ENCODE measurements at places on chromosomes 2 and 18.

DNA sequence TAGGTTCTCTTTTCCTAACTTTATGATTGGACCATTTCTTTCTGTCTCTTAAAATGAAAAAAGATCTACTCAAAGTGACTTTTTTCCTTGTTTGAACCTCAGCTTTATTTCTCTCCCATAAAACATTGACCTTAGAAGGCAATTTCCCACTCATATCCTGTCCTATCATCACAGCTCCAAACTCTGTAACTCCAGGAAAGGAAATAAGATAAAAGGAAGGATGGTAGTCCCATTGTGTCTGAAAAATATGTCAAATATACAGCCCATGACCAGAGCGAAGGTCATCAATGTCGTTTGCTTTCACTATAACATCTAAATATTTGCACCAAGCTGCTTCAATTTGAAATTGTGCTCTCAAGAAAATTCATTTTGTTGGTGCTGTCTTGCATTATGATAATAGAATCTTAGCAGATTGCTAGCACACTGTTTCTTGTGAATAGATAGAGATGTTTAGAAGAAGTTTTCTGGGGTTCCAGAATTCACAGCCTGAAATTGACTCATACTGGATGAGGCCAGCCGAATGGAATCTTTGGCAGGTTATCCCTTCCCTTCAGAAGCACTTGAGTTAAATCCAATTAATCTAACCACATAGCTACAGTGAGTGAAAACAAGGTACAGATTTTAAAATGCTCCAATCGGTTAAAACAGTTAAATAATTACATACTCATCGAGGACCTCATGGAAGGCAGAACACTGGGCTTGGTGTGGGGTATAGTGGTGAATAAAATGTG lies 95.1 kb downstream of the CRIM1 start:
- DNase-seq = no peak

GRCh38 chr2:112615051-112615450 lies 30.6 kb downstream of the CHCHD5 start:
- no peak for DNase-seq

- DNase-seq = no peak
These were observed 114.9 kb upstream of the SYT4 start for GRCh38 chr18:43392168-43392567.

- no peak for DNase-seq
These were observed 65.1 kb downstream of the MAP4K4 start for GRCh38 chr2:101762451-101763171.

DNA sequence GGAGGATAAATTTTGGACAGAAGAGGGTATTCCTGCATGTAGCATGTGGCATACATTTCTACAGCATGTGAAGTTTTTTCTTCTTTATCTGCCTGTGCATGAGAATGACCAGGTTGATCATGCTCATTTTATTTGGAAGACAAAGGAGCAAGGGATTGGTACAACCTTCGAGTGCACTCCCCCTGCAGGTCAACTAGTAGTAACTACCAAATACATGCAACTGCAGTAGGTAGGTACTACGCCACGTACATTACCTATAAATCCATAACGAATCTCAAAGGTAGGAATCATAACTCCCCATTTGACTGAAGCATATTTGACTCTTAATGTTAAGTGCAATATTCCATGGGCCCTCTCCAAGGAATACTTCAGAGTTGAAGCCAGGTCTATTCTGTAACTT lies 763.9 kb downstream of the TSN start:
- no peak for DNase-seq

DNA sequence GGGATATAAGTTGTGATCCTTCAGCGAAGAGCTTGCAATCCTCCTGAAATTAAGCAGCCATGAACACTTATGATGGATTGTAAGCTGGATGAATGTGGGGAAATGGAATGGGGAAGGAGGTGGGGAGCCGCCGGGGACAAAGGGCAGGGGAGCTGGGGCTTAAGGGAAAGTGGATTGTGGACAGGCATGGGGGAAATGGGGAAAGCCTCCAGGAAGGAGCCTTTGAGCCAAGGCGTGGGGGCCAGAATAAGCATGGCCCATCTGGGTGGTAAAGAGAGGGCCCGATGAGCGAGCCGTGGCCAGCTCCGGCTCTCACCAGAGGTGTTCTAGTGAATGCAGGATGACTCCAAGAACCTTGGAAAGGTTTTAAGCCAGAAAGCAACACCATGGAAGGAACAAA lies 124.0 kb downstream of the SMAD7 start:
- no peak for DNase-seq

GRCh38 chr2:104790100-104790811 lies 63.7 kb upstream of the POU3F3 start:
- no peak for DNase-seq

- peak; percentile 14 for DNase-seq
These were observed 726.0 kb upstream of the RAB6C start for GRCh38 chr2:129253461-129253812.

GRCh38 chr2:241499146-241499965 lies 9.0 kb downstream of the STK25 start:
- no peak for DNase-seq

DNA sequence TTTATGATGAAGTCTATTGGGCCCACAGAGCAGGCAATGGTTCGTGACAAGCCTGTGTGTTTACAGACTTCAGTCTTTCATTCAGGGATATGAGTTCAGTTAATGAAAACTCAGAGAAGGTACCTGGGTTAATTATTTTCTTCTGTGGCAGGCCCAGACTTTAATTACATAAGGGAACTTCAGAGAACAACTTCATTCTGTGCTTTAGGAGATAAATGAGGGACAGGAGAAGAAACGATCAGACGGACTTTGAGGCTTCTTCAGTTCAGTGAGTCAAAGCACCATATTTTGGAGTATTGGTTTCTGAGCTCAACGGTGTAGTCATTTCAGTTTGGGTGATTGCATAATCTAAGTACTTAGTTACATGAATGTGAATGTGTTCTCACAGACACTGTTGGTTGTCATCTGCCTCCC lies 203.0 kb upstream of the KCNJ3 start:
- no peak for DNase-seq

- DNase-seq = no peak
These were observed 37.5 kb downstream of the VPS54 start for GRCh38 chr2:63981702-63982103.

GRCh38 chr2:17544256-17544655 lies 3.8 kb downstream of the VSNL1 start:
- DNase-seq = no peak

DNA sequence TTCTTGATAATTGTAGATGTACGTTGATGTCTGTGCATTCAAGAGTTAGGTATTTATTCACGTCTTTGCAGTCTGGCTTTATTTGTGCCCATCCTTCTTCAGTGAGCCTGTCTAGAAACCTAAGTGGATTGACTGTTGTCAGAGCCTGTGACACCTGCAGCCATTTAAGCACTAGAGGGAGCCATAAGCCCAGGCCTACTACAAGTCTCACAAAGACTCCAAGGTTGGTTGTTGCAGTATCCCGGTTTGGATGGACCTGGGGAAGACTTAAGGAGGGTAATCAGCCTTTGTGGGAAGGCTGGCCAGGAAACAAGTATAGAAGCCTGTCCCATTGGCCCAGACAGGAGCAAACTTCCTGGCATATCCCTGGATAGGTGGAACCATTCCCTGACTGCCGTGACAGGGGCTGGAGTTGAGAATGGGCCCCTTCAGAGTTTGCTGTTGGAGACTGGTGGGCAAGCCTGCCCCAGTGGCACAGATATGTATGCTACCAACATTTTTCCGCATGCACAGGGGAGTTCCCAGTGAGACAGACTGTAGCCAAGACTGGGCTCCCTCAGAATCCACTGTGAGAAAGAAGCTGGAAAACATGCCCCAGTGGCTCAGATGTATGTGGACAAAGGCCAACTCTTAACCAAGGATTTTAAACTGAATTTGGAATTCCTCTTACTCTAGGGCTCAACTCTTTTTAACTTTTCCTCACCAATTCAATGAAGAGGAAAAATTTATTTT lies 9.3 kb upstream of the LRRC30 start:
- DNase-seq = peak; percentile 1

GRCh38 chr2:191512874-191513273 lies 165.1 kb upstream of the NABP1 start:
- DNase-seq = no peak

DNA sequence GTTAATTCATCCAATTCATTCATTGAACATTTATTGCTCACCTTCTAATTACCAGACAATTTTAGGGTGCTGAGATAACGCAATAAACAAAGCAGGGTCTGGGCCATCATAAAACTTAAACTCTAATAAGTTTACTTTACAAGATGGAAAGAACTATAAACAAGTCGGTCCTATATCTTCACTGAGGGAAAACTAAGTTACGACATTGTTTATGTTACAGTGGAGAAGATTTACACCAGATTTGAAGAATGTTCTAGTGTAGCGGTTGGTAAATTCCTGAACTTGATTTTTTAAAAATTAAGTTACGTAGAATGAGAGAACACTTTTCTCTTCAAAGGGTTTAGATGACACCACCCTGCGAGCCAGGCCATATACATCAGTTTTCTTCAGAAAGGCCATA lies 20.7 kb upstream of the FRZB start:
- DNase-seq = no peak

DNA sequence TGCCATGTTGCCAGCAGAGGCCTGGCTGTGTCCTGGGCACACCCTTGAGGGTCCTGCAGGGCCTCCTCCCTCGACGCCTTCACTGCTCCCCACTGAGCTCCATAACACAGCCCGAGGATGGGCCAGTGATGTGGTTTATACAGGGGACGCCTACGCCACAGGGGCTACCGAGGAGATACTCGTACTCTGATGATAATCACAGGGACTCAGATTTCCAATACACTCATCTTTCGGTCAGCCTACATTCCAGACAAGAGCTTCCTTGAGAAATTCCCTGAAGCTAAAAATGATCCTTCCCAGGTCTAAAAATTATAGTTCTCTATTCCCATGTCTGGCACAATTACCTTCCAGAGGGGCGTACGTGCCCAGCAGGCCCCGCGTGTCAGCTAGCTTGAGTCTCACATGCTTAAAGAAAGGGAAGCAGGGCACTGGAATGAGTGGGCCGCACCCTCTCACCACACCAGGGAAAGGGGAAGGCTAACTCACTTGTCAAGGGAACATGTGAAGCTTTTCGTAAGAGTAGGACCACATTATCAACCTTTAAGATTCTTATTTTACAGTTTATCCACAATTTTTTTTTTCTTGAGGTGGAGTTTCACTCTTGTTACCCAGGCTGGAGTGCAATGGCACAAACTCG lies 159.5 kb upstream of the NDUFV2 start:
- DNase-seq = no peak

Measured in KG1 (cell line).